ENCODE measurements at places on chromosomes 1 and 21.

DNA sequence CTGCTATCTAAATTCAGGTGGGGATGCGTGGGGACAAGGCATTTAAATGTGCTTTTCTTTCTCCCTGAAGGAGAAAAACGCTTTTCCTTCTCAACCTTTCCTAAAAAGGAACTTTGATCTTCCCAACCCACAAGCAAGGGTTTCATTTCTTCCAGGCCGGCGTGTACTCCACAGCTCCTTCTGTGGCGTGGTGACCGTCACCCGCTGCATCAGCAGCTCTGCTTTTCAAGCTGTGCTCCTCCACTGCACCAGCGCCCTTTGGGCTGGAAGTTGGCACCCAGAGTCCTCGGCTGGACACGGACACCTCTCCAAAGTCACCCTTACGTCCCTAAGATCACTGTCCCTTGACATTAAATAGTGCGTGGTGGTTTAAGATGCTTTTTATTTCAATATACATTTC is 54.3 kb downstream of the PEX14 start:
- peak; percentile 46 for DNase-seq

DNA sequence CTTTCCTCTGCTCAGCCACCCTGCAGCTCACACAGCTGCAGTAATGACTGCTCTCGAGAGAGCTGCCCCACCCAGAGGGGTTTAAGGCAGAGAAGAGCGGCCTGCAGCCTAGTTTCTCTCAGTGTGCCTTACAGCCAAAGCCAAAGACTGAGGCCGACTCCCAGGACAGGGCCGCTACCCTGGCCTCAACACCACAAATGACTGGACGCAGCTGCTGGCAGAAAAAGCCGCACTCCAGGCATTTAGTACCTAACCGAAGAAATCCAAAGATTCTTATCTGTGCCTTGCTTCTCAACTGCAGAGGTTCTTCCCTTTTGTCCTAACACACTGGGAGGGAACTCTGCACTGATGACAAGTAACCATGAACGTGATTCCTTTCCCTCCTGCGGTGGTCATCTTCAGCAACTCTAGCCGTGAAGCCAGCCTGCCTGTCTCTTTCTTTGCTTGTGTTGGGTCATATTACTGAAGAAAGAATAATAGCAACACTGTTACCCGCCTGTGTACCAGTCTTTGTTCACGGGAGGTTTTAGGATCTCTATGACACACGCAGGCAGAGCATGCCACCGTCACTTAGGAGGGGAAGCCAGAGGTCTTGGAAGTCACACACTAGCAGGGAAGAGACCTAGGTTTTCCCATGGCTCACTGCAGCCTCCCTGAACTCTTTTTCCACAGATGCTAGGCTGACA is 202.7 kb downstream of the RHOU start:
- DNase-seq = peak; percentile 69

- no peak for DNase-seq
These were observed 103.0 kb downstream of the CAMTA1 start for GRCh38 chr1:6888268-6888667.

DNA sequence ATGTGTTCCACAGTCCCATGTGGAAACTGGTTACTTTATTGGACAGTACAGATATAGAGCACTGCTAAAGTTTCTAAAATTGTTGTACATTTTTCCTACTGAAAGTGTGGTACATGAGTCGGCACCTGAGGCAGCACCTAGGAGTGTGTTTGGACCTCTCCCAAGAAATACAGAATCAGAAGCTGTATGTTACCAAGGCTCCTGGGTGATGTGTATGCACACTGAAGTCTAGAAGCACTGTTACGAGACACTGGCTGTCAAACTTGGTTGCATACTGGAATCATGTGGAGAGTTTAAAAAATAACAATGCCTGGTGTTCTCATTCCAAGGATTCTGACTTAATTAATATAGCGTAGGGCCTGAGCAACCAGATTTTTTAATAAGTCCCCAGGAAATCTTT is 46.6 kb downstream of the ERO1B start:
- DNase-seq = no peak

GRCh38 chr1:51310871-51311613 is 19.3 kb downstream of the TTC39A start:
- DNase-seq = no peak

GRCh38 chr1:22330092-22330759 is 121.4 kb upstream of the ZBTB40 start:
- no peak for DNase-seq

DNA sequence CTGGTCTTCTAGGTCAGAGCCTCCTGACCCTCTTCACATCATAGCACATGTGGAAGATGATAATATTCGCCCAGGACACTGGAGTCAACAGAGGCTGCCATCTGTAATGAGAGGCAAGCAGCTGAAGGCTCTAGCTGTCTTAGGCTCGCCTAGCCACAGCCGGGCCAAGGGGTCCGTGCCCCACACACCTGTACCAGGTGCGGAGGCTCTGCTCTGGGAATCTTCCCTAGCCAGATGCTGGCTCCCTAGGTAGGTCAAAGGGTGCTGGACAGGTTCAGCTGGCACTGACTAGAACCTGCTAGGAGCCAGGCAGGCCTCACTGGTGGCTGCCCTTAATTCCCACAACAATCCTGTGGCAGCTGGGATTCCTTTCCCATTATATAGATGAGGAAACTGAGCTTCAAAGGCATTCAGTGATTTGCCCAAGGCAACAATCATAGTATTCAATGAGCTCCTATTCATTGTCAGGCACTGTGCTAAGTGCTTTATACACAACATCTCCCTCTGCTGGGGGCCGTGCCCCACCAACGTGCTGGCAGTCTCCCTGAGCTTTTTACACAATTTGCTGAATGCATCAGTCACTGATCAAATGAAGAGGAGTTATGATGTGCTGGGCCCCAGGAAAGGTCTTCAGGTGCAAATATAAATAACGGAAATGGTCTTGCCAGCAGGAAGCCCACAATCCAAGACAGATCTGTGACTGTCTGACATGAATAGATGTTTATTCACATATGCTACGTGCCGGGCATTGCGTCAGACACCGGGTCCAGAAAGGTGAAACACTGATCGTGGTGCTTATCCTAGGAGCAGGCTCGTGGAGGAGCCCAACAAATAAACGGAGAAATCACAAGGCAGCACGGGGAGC is 58.0 kb downstream of the DDX20 start:
- no peak for DNase-seq

GRCh38 chr1:92964998-92965397 is 3.7 kb upstream of the DIPK1A start:
- no peak for DNase-seq

DNA sequence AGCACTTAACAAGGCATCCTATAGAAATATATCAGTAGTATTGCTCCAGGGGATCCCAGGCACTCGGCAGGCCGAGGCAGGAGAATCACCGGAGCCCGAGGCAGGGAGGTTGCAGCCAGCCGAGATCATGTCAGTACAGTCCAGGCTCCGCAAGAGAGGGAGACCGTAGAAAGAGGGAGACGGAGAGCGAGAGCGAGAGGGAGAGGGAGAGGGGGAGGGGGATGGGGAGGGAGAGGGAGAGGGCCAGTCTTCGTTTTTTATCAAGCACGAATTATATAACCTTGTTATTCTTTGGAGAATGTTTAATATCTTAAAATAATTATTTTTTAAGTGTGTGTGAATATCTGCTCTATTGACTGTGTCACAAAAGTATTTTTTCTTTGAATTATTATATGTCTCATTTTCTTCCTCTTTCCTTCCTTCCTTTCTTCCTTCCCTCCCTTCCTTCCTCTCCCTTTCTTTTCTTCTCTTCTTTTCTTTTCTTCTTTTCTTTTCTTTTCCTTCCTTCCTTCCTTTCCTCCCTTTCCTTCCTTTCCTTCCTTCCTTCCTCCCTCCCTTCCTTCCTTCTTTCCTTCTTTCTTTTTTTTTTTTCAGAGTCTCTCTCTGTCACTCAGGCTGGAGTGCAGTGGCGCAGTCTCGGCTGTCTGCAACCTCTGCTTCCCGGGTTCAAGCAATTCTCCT is 233.7 kb downstream of the SRGAP2C start:
- DNase-seq = peak; percentile 17

GRCh38 chr1:202752774-202753173 is 42.5 kb upstream of the SYT2 start:
- no peak for DNase-seq

- no peak for DNase-seq
These were observed 54.3 kb downstream of the CD247 start for GRCh38 chr1:167463875-167464575.

GRCh38 chr1:33637846-33638440 is 165.5 kb downstream of the ZSCAN20 start:
- DNase-seq = no peak

- DNase-seq = no peak
These were observed 38.4 kb upstream of the FOXO6 start for GRCh38 chr1:41322835-41323234.

GRCh38 chr1:161749509-161750407 is at the start of gene DUSP12:
Gene DUSP12, plus strand, starts transcription at chr1:161749786. Its CDS starts 16 bp downstream, at chr1:161749802.
- peak; percentile 98 for DNase-seq

- peak; percentile 99 for DNase-seq
These were observed at the start of gene GATAD2B for GRCh38 chr1:153922972-153923925. Gene GATAD2B, minus strand, starts transcription at chr1:153922972. Its CDS starts 94,625 bp downstream, at chr1:153828347.

DNA sequence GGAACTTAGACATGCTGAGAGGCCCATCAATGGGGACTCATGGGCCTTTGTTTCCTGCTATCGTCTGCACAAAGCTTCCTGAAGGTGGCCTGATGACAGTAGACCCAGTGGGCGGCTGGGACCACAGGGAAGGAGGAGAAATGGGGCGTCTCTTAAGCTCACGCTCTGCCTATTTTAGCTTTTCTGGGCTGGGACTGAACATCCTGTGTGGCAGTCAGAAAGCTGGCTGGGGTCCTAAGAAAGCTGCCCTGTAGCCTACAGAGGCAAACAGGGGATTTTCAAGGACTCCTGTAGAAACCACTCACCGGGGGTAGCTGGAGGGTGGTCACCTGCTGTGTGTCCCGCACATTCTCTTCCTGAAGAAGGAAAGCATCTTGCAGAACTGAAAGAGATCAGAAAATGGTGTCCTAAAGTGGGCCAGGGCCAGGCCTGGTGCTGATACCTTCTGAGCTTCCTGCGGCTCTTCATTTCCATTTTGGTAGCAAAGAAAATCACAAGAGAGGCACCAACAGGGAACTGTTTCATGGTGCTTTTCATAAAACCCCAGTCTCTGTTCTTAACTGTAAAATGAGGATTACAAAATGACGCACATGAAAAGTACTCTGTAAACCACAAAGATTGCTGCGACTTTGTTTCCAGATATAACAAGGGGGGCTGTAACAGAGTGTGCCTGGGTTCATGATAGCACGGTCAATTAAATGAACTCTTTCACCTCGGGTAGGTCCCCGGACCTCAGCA is 8.6 kb downstream of the ZNF496 start:
- no peak for DNase-seq

DNA sequence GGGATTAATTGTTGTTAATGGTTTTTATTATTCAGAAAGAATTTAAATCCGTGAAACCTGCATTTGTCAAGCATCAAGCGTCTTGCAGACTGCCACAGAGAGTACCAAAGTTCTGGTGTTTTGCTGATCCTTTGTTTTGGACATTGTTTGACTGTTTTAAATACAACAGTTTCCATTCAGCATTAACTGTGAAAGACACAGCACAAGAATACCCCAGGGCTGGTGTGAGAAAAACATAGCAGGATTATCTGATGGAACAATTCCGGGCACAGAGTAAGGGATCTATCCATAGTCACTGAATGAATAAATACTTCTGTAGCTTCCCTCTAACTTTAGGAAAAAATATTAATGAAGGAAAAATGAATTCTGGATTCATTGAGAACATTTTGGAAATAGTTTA is 202.3 kb downstream of the LTN1 start:
- DNase-seq = no peak

- DNase-seq = no peak
These were observed 12.0 kb downstream of the PPFIA4 start for GRCh38 chr1:203038217-203038741.

GRCh38 chr1:67555461-67556296 is 125.5 kb upstream of the SERBP1 start:
- DNase-seq = no peak

DNA sequence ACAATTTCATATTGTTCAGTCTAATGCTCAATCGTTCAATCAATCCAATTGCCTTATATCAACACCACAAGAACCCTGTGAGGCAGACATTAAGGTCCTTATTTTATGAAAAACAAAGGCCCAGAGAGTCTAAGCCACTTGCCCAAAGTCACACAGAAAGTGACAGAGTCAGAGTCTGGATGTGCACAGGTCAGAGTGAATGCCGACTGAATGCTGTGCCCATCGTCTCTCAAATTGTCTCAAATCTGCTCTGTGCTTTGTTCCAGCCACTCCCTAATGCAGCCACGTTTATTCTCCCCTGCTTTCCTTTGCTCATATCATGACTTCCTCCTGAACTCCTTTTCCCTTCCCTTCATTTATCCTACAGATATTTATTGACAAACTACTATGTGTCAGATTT is 558.3 kb downstream of the MATN1 start:
- no peak for DNase-seq

DNA sequence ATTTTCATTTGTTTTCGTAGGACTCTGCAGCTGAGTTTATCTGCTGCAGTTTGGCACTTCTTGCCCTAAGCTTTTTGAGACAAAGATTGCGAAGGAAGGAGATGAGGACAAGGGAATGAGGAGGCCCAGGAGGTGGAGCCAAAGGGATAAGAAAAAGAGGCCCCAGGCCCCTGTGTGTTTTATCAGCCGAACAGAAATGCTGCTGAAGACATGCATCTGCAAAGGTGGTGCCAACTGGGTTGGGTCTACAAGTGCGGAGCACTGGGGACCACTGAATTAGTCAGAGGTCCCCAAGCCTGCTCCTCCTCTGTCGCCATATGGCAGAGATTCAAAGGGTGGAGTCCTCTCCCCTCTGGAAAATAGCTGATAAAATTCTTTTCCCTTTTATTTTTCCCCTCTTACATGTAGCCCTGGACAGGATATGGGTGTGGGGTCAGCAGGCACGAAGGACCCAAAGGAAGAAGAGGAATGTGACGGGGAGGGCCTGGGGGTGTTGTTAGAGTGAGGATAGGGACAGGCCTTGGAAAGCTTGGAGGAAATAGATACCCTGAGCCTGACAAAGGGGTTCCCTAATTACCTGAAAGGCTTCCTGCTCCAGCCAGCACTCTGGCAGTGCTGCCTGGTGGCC is 2.7 kb downstream of the CD34 start:
- DNase-seq = no peak

- no peak for DNase-seq
These were observed 52.1 kb downstream of the ACBD3 start for GRCh38 chr1:226134170-226135058.

- DNase-seq = no peak
These were observed 111.5 kb downstream of the CCDC185 start for GRCh38 chr1:223504741-223505140.

DNA sequence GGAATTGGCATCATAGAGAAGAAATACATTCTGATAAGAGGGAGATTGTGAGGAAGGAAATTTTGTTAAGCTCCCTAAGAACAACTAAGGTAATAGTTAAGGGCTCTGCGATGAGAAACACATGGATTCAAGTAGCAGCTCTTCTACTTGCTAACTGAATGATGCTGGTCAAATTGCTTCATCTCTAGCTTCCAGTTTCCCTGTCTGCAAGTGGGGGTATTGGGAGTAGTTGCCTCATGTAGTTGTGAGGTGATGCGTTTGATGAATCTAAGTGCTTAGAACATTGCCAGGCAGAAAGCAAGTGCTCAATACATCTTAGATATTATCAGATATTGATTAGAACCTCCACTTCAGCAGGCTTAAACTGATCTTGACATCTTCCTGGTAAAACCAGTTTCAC is 84.8 kb downstream of the CD58 start:
- no peak for DNase-seq
